ENCODE measurements at places on chromosomes 4 and X.

- no peak for DNase-seq
Measured at GRCh38 chr4:107599841-107600240, 120.2 kb downstream of the PAPSS1 start.

DNA sequence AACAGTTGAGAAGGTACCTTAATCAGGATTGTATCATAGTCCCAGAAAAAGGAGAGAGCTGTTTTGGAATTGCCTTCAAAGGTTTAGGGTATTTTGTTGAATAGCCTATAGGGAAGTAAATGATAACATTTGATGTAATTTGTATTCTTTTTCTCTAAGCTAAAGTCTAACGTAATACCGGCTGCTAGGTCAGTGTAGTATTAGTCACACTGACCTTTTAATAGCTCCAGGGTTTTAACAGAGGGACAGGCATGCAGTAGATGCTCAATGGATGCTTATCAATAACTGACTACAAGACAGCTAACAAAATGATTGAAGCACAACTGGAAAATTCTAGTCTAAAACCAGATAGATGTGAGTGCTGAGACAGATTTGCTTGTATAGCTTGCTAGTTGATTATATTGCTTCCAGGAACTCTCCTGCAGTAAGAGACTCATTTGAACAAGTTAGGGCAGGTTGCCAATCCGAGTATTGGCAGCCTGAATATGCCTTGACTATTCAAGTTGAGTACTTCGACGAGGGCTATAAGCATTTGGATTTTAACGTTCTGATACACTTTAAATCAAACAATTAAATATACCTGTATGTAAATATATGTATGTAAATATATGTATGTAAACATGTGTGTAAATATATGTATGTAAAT is 16.5 kb upstream of the PNPLA4 start:
- no peak for DNase-seq

DNA sequence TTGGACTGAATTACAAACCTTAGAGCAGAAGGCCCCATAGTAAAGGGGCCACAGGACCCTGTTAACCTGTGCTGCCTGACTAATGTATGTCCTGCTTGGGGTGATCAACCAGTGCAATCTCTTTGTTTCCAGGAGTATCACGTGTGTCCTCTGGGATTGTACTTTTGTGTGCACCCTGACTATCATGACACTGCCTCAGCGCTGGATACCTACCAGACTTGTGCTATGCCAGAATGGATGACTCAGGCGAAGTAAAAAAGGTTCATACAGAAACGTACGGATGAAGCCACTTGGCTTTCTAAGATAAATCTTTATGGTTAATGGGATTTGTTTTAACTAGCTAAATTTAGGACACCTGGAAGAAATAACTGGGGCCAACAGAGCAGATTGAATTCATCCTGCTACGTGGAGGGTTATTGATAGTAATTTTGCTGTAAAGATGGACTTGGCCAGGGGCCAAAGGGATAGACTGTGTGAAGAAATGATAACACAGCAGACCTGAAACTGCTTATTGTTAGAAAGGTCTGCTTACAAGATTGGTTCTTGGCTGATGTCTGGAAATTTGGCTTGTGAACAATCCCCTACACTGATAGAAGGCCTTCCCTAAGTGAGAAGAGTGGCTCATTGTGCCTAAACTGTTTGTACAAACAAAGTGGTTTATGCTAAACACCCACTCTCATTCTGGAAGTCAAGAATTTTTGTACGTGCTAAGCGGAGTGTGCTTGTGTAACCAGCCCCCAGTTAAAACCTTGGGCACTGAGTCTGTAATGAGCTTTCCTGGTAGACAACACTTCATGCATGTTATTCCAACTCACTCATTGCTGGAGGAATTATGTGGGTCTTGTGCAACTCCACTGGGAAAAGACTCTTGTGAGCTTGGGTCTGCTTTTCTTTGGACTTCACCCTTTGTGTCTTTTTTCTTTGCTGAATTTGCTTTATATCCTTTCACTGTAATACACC is 750.5 kb upstream of the HTR2C start:
- no peak for DNase-seq

GRCh38 chrX:71669492-71669891 is 2.1 kb downstream of the LOC101059915 start:
- DNase-seq = no peak

DNA sequence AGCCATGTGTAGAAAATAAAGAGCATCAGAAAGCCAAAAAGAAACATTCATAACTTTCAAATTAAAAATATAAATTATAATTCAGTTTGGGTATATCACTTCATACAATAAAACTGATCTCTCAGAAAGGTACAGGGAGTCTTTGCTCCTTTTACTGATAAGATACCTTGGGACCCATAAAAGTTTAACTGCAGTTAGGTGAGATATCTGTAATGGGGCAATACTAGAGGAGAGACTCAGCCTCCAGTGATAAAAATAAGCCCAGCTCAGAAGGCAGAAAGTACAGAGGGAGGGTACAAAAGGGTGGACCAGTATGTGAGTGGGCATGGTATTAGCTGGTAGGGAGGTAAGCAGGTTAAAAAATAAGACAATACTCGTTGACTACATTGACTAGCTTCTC is 180.9 kb upstream of the AGTR2 start:
- no peak for DNase-seq

DNA sequence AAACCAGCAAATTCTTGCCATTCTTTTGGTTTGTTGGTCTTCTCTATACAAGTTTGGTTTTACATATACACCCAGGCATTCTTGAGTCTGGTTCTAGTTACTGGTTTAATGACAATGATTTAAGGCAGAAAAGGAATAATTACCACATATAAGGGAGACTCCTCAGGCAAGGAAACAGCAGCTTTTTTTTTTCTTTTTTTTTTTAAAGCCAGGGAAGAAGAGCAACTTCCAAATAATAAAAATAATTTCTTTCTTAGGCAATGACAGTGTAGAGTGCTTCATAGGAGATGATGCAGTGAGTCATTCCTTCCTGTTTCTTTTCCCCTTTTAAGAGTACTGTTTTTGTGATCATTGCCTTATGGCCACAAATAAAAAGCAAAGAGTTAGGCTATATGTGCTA is 289.7 kb downstream of the DKK2 start:
- DNase-seq = no peak

DNA sequence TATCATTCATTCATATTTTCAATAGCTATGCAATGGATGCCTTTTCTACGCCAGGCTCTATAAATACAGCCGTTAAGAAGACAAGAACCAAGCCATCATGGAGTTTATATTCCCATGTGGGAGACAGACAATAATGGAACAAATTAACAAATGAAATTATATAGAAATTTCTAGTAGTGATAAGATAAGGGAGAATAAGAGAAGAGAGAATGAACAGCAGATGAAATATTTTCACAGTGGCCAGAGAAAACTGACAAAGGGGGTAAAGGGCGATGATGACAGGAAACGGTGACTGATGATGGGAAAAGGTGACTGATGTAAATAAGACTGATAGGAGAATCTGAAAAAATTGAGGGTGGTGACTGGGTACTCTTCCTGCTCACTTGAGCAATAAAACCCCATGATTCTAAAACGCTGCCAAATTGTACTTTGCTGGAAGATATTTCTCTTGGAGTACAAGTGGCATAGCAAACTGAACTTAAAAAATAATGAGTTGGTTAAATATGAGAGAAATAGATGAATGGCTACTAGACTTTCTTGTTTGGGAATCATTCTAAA is 13.2 kb downstream of the RNF150 start:
- no peak for DNase-seq

Data from CD4-positive, alpha-beta T cell treated with Interleukin-21 for 1 hour (primary cell).